NCI-H2107 (cell line): ENCODE measurements at places on chromosomes 2 and 18.

DNA sequence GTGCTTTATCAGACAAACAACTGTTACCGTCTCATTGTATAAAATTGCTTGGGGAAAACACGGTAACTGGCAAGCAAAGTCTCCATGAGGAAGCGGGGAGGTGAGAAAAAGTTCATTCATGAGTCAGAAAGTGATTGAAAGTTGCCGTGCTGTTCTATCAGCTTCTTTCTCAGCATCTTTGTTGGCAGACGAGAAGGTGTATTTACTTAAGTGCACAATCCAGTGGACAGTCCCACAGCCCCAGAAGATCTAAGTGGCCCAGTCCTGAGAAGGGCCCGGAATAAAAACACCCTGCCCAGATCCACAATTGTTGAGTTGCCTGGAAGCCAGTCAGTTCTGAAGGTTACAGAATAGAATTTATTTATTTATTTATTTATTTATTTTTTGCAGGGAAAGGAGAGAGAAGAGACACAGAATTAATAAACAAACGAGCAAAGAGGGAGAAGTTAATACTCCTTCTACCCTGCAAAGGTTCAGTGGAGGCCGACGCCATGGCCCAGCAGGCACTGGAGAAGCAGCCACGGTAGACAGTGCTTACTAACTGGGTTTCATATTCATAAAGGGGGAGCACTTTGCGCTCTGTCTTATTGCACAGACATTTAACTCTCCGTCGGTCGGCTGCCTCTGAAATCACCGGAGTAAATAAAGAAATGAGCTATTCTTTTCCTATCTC is 676.0 kb upstream of the SALL3 start:
- no peak for DNase-seq

DNA sequence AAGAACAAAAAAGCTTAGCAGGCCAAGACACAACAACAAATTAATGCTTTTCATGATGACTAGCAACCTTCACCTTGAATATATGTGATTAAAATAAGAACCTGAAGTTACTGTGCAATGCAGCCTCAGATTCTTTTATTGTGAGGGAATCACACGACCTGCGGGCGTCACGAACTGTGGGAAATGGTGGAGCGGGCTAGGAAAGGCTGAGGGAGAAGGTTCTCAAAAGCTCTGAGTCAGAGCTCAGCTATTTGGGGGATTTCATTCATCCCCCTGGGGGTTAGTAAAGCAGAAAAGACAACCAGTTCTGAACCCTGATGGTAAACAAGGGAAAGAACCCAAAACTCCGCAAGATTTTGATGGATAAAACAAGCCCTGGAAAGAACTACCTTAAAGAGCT is 89.3 kb upstream of the NCKAP5 start:
- DNase-seq = no peak

DNA sequence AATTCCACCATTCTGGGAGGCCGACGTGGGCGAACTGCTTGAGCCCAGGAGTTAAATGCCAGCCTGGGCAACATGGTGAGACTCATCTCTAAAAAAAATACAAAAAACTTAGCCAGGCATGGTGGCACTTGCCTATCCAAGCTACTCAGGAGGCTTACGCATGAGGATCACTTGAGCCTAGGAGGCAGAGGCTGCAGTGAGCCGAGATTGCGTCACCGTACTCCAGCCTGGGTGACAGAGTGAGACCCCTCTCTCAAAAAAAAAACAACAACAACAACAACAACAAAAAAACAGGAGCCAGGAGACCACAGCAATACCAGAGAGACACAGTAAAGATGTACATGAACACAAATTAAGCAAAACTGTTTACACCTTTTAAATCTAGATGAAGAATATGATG is 52.9 kb downstream of the TLK1 start:
- no peak for DNase-seq

DNA sequence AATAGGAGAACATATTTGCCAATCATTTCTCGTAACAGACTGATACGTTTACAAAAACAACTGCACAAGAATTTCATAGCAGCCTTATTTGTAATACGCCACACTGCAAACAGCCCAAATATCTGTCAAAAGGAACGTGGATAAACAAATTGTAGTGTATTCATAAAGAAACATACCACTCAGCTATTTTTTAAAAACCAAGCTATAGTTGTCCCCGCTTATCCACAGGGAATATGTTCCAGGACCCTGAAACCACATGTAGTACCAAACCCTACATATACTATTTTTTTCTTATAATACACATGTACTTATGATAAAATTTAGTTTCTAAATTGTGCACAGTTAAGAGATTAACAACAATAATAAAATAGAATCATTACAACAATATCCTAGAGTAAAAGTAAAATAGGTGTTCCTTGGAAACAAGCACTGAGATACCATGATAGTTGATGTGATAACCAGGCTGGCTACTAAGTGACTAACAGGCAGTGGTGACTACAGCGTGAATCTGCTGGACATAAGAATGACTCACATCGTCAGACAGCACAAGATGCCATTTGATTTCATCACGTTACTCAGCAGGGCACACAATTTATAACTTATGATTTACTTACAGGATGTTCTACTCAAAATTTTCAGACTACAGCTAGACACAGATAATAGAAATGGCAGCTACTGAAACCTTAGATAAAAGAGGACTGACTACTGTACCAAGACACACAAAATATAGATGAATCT is 367.4 kb downstream of the NCKAP5 start:
- DNase-seq = no peak

DNA sequence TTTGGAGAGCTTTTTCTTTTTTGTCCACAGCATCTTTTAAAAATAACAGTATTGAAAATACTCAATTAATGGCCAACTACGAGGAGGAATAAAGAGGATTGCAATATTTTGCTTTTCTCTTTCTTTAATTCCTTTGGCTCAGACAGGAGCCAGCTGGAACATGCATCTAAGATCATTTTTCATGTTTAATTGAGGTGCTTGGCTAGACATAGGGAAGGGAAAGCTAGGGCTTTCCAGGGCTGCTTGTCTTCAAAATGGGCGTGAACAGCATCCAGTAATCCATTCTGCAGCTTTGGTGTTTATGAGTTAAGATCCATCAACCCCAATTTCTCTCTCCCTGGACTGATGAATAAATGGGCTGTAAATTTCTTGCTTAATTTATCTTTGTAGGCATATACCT is 323.0 kb downstream of the PTPRM start:
- DNase-seq = no peak

- DNase-seq = no peak
Measured at GRCh38 chr2:61340242-61340641, 130.6 kb downstream of the USP34 start.

- no peak for DNase-seq
Measured at GRCh38 chr2:127358044-127358443, 29.7 kb downstream of the MAP3K2 start.

DNA sequence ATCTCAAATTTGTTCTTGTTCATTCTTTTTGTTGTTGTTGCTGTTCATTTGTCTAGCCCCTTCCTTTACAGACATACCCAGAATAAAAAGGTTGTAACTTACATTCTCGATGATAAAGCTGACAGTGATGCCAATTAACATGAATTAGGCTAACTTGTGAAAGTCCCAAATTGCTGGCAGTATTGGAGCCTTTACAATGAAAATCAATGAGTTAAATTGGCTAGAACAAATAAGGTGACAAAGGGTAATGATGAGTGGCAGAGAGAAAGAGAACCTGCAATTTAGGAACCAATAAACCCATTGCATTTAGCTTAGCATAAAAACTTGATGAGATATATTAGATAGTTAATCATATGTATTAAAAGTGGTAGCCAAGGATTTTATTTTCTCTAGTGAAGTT is 521.0 kb downstream of the ADCYAP1 start:
- DNase-seq = no peak

DNA sequence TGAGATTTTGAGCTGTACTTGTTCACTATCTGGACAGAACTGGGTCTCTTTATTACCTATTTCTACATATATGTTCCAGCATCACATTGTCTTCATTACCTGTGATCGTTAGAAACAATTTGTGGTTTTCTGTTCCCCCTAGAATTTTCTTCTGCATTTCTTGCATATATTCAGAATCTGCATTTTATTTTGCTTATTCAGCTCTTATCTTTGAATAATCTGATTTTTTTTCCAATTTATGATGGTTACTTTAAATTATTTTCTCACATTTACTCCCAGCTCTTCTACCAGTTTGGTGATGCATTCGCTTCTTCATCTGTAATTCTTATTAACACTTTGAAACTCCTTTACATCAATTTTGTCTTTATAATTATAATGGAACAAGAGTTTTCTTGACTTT is 55.1 kb downstream of the LYPD6B start:
- no peak for DNase-seq

GRCh38 chr2:182319556-182320505 is 107.0 kb downstream of the PDE1A start:
- no peak for DNase-seq

DNA sequence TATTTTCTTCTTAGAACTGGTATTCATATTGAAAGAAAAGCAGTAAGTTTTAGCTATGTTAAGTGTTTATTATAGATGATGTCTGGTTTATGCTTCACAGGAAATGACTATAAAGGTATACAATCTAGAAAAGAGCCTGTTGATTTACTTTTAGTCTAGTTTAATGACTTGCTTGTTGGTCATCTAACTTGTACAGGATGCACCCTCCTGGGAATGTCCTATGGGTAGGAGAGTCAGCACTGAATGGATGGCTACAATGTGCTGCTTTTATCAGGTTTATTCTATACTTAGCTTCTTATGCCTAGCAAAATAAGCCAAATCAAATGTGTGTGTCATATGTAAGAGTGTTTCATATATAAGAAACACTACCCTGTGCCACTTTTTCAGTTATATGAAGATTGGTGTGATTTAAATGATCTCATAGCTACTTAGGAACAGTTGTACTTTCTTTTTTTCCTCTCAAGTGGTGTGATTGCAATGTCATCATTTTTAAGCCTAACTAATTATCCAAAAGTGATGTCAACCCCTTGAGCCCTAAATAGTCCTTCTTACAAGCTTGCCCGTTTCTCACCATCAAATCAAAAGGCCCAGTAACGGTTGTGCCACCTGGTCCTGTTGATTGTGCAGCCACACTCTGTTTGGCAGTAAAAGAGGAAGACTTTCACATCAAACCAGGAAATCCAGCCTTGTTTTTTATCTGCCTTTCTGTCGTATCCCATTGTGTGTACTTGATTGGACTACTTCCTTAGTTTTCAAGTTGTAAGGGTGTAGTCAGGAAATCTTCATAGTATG is 176.0 kb downstream of the DIS3L2 start:
- DNase-seq = no peak

DNA sequence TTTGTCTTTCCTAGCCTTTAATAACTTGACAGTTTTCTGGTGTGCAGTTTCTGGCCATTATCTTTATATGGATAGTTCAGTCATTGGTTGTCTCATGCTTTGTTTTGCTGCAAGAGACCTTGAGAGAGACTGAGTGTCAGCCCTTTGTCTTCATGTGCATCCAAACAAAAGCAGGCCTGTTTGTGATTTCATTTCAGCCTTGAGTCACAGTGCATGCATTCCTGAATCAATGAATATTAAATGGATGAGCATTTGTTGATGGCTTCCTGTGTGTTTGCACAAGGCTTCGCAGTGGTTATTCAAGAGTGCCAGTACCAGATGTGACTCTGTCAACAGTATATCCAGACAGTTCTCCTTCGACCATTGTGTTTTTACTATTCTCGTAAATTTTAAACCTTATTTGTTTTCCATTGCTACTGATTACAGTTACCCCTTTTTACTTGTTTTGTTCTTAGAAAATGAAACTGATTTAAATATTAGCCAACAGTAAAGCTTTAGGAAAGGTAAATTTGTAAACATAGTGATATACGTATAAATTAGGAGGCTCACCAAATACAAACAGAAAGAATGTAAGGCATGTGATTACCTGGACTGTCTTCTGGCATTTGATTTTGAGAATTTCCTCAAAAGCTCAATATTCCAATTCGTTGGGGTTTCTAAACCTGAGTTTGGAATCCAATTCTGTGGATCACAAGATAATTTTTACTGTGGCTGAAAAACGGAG is 319.8 kb downstream of the CTNNA2 start:
- no peak for DNase-seq
